ENCODE measurements at places on chromosomes 6 and 20.

GRCh38 chr6:145784683-145785082 lies 29.9 kb downstream of the FBXO30 start:
- no peak for DNase-seq

DNA sequence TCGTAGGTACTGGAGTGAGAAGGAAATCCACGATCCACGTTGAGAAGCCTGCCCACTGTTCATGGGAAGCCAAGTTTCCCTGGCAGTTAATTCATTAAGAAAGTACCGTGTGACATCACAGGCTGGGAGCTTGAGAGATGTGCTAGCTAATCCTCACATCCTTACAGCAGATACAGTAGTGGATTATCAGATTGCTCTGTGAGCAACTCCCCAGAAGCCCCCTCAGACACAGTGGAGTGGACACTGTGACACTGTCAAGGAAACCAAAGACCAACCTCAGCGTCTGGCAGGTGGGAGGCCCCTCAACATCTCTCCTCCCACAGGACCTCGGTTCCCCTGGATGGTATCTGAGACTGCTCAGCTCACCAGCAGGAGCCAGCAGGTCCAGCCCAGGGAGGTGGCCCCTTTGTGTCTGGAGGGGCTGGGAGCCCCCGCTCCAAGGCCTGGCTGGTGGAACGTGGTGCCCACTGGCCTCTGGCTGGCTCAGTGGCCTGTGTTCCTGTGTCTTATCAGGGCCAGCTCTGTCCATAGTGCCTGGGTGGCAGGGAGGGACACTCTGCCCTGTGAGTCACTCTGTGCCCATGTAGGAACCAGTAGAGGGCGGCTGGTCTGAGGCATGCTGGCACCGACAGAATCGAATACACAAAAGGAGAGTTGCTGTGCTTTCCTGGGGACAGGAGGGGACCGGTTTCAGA lies 7.2 kb downstream of the PYGB start:
- no peak for DNase-seq

- no peak for DNase-seq
These were observed 44.5 kb upstream of the CLDN20 start for GRCh38 chr6:155219299-155219698.

- no peak for DNase-seq
These were observed 9.1 kb downstream of the PRND start for GRCh38 chr20:4730780-4731179.

DNA sequence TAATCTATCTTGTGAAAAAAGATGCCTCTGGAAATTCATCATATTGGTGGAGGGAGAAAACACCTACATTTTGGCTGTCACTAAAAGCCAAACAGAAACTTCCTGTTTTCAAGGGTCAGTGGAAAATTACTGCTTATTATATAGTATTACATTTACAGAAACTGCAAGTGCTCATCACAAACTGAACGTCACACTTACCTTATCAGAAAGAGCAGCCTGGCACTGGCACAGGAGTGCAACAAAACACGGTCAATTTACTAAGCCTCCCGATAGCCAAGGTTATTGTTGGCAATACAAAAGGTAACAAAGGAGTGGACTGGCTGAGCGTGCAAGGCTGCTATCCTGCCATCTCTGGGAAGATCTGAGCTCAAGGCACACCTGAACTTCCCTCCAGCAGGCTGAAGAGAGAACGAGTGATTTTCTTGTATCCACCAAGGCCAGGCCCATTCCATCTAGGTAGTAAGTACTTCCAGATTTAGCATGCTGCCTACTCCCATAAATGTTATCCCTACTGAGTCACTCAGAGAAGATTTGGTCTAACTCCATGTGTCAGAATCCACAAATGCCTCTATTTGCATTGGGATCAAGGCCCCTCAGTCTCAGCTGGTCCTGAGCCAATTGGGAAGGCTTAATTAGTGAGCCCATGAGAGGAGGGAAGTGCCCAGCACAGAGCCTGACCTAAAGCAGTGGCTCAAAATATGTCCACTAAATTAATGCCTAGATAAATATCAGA lies 399.8 kb downstream of the BTBD9 start:
- DNase-seq = no peak

- no peak for DNase-seq
These were observed 73.0 kb upstream of the BTBD3 start for GRCh38 chr20:11844691-11845090.

- DNase-seq = no peak
These were observed 327.4 kb upstream of the MAP3K7 start for GRCh38 chr6:90914312-90914711.

DNA sequence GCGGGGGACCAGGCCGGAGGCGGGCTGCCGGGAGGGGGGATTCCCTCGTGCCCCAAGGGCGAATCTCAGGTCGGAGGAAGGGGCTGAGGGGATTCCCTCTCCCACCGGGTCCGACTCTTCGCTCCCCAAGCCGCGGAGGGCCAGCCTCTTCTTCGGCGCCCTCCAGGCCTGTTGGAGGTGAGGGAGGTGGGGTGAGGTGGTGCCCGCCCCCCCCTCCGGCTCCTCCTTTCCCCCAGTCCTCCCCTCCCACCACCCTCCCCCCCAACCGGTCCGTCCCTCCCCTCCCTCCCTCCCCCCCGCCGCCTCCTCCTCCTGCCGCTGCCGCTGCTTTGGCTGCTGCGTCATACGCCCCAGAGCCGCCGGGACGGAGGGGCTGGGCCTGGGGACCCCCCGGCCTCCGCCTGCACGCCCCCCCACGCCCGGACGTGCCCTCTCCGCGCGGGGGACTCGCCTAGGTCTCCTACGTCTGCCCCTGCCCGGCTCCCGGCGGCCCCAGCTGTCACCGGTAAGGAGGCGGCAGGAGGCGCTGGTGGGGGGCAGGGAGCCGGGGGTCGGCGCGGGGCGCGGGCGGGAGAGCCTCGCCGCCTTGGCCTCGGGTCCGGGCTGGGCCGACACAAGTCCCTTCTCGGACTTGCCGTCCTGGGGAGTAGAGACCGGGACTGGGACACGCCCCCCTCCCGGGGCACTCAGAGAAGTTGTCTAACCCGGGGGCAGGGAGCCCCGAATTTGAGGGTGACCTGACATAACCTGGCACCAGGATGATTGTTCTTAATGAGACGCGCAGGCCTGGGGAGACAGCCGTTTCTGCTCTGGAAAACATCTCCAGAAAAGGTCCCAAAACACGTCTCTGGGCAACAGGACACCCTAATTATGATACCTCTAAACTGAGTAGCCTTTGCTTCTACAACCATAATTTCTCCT lies at the start of gene PHF1:
Gene PHF1 (plus strand): TSS at position 304 of the 921 bp plus-strand sequence. CDS start 1,250 bp downstream, outside the sequence.
- DNase-seq = peak; percentile 86

DNA sequence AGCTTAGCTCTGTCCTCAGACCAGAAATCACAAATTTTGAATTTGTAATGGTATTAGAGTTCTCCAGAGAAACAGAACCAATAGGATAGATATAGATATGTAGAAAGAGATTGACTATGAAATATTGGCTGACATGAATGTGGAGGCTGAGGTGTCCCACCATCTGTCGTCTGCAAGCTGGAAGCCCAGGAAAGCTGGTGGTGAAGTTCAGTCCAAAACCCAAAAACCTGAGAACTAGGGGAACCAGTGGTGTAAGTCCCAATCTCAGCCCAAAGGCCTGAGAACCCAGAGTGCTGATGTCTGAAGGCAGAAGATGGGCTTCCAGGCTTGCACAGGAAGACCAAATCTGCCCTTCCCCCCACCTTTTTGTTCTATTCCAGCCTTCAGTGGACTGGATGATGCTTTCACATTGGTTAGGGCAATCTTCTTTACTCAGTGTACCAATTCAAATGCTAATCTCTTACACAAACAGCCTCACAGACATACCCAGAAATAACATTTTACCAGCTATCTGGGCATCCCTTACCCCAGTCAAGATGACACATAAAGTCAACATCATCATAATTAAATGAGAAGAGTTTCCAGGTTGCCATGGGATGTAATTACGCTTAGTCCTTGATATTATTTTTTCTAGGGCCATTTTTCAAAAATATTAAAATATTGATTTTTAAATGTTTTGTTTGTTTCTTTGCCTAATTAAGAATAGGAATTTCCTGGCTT lies 570.8 kb downstream of the UTRN start:
- no peak for DNase-seq

- DNase-seq = no peak
These were observed 18.5 kb upstream of the UBR2 start for GRCh38 chr6:42545226-42545773.

GRCh38 chr20:37071481-37071911 lies 24.3 kb downstream of the RBL1 start:
- no peak for DNase-seq

DNA sequence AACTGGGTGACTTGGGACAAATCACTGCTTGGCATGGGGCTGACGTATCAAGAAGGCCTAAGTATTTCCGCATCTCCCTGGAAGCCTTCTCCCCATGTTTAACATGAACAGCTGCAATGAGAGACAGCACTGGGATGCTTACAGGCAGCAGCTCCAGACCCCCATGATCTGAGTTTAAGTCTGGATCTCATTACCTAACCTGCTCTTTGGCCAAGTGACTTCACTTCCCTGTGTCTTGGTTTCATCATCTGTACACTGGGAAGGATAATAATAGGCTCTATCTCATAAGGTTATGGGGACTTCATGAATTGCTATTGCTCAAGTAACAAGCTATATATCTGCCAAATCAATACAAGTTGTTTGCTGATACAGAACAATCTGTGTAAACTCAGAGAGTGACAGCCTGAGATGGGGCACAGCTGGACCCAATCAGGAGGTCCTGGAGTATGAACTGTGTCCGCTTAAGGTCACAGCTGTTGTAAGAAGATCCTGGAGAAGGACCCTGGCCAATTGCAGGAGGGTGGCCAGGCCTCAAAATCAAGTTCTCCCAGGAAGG lies 56.0 kb downstream of the TGM2 start:
- DNase-seq = no peak

DNA sequence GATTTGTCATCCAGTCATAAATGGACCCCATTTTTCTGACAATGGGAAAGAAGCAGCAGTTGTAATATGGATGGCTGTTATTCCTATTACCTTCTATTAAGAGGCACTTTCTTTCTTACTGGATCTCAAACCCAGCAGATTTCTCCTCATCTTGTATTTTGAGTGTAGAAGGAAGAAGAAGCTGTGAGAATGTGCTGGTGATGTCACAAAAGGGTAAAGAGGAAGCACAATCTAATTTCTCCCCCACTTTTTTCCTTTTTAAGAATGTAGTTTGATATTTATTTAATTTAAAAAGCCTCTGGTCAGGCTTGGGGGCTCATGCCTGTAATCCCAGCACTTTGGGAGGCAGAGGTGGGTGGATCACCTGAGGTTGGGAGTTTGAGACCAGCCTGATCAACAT lies 100.0 kb upstream of the JARID2 start:
- DNase-seq = no peak

DNA sequence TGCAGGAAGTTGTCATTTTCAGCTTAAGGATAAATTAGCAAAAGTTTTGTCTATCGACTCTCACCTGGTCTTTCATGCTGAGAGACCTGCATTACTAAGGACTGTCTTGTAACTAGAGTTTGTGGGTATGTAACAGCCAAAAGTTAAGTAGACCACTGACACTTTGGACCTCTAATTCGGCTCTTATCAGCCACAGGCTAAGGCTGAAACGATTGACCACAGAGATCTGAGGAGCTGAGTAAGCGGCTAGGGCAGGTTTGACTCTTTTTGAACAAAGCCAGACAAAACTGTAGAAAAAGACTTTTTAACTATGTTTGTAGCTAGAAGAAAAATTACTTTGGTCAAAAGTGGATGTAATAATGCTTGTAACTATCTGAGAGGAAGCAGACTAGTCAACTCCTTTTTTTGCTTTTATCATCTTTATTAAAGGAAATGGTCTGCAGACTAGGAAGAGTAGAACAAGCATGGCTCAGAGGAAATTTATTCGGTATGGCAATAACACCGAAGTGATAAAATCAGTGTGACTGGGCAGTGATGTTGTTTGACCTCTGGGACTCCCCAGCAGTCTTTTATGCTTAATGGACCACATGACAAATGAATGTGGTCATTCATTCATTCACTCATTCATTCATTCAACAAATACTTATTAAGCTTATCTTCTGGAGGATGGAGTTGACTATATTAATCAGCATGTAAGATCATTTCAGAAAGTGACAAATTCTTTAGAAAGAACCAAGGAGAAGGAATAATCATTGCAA lies 725.0 kb upstream of the HS3ST5 start:
- no peak for DNase-seq

- no peak for DNase-seq
These were observed 36.6 kb upstream of the BTN3A2 start for GRCh38 chr6:26328265-26328844.

DNA sequence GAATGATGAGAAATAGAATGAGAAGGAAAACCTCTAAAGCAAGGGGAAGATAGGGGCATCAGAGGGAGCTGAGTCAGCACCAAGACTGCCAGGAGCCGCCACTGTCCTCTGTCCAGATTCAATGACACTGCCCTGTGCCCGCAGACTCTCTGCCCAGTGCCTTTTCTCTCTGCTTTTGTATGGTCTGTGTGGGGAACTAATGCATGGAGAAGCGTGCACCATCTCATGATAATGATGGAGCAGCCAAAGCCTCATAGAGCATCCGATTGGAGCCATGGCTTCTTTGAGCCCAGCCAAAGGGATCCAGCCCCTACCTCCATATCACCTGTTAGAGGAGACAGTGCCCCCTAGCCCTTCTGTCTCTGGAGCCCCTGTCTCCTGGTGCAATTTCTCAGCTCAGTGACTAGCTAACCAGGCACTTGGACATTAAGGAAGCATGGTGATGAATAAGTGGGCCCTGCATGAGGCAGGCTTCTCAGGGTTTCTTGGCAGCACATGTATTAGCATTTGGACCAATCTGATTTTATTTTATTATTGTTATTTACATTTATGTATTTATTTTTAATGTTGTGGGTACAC lies 6.5 kb upstream of the PFDN4 start:
- no peak for DNase-seq

DNA sequence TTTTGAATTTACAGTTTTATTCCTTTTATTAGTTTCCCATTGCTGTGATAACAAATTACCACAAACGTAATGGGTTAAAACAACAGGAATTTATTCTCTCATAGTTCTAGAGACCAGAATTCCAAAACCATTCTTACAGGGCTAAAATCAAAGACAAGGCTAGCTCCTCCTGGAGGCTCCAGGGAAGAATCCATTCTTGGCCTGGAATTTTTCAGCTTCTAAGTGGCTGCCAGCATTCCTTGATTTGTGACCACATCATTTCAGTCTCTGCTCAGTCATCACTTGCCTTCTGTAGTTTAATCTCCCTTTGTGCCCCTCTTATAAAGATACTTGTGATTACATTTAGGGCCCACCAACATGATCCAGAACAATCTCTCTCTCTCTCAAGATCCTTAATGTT lies 897 bp upstream of the SEL1L2 start:
- no peak for DNase-seq

DNA sequence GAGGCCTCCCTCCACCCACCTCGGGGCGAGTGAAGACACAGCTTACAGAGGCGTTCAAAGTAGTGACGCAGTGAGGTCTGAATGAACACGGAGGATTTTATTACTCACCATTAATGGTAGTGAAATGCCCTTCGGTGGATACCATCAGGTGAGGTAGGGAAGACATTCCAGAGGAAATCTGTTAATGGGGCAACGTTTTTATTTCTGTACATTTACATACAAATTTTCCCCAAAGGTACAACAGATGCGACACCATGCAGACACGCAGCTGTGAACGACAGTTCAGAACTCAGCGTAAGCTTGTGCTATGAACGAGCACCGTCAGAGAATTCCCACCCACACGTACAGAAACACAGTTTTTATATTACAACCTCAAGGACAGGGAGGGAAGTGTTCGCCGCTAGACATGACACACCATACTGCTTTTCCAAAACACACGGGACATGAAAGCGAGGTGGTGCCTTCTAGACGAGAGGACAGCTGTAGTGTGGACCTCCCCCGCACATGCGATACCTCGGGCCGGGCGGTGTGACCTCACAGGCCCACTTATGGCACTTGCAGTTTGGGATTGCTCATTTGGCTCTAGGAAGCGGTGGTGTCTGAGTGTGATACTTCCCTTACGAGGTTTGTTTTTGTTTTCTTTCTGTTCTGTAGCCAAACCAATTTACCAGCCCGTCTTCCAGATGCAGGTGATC lies 10.7 kb downstream of the PSMG4 start:
- DNase-seq = no peak

GRCh38 chr6:136351518-136352110 lies 62.0 kb upstream of the BCLAF1 start:
- no peak for DNase-seq

All from activated naive CD4-positive, alpha-beta T cell (primary cell).